Prostate gland (tissue), 2 donors: ENCODE measurements at places on chromosomes 16 and 17. TPM values are rescaled to one million over a fixed set of nuclear protein-coding genes. Genes with fewer than 3 reads are reported as not detected.

ZFHX3 gene
- total RNA-seq = 51.1 TPM

- no peak overlapping the region for H3K4me3 ChIP-seq
- H3K4me1 ChIP-seq = no peaks in the 10 kb centered on the region
- H3K27ac ChIP-seq = no peak overlapping the region
- no peaks in the 10 kb centered on the region for H3K27me3 ChIP-seq
- H3K36me3 ChIP-seq = no peaks in the 10 kb centered on the region
These were observed 77.2 kb downstream of the FTO start for GRCh38 chr16:53781023-53781605.

- no peaks in the 10 kb centered on the region for H3K4me1 ChIP-seq
- no peak overlapping the region for H3K4me3 ChIP-seq
These were observed 5.5 kb downstream of the CBFB start for GRCh38 chr16:67034487-67034886.

- peak within 1 kb of the TSS; percentile 46 for H3K4me3 ChIP-seq
- DNase-seq = no peak
- H3K27me3 ChIP-seq = peaks cover 10% of the 10 kb centered on the region
These were observed at the start of gene FAM20A for GRCh38 chr17:68600931-68601564. FAM20A (minus strand) TSS chr17:68601367; CDS start chr17:68600666, 701 bp downstream.

EVI2A gene
- 2.6 TPM for total RNA-seq

BCL7C gene
- 54.8 TPM for total RNA-seq

CCDC40 gene
- 11.8 TPM for total RNA-seq

CD300LB gene
- 0.64 TPM for total RNA-seq

- H3K36me3 ChIP-seq = no peaks in the 10 kb centered on the region
- no peak overlapping the region for H3K4me3 ChIP-seq
- H3K27me3 ChIP-seq = no peaks in the 10 kb centered on the region
- H3K4me1 ChIP-seq = no peaks in the 10 kb centered on the region
These were observed 6.0 kb upstream of the EVPL start for GRCh38 chr17:76033139-76033538.

DNA sequence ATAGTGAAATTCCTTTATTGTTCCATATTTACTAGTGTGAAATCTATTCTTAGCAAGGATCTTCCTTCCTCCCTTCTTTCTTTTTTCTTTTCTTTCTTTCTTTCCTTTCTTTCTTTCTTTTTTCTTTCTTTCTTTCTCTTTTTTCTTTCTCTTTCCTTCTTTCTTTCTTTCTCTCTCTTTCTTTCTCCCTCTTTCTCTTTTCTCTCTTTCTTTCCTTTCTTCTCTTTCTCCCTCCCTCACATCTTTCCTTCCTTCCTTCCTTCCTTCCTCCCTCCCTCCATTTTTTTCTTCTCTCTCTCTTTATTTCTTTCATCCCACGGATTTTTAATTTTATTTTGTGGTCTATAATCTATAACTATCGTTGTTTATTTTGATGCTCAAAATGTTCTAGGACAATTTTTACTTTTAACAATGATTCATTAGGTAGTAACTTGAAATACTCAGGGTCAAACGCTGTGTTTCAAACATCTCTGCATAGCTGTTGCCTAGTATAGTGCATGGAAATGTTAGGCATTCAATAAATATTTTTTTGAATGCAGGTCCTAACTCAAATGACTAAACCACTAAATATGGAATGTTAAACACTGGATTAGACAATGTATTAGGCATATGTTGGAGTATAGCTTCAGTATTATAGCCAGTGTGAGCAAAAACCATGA is 178.3 kb downstream of the MAP2K6 start:
- H3K36me3 ChIP-seq = no peaks in the 10 kb centered on the region
- no peak overlapping the region for H3K4me3 ChIP-seq
- no peak for DNase-seq
- H3K4me1 ChIP-seq = no peaks in the 10 kb centered on the region
- no peaks in the 10 kb centered on the region for H3K27me3 ChIP-seq

DNA sequence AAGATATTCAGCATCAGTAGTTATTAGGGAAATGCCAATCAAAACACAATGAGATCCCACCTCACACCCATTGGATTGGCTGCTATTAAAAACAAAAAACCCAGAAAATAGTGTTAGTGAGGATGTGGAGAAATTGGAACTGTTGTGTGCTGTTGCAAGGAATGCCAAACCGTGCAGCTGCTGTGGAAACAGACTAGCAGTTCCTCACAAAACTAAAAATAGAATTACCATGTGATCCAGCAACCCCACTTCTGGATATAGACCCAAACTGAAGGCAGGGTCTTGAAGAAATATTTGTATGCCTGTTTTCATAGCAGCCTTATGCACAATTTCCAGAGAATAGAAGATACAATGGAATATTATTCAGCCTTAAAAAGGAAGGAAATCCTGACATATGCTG is 46.0 kb downstream of the FOXK2 start:
- no peak for DNase-seq
- H3K36me3 ChIP-seq = no peaks in the 10 kb centered on the region
- no peak overlapping the region for H3K27ac ChIP-seq
- no peaks in the 10 kb centered on the region for H3K4me1 ChIP-seq
- no peaks in the 10 kb centered on the region for H3K27me3 ChIP-seq
- H3K4me3 ChIP-seq = no peak overlapping the region

GRCh38 chr17:75771334-75772281 is 6.6 kb upstream of the GALK1 start:
- DNase-seq = no peak
- peaks cover 4% of the 10 kb centered on the region for H3K4me1 ChIP-seq
- no peak overlapping the region for H3K4me3 ChIP-seq
- no peak overlapping the region for H3K27ac ChIP-seq
- no peaks in the 10 kb centered on the region for H3K27me3 ChIP-seq

DNA sequence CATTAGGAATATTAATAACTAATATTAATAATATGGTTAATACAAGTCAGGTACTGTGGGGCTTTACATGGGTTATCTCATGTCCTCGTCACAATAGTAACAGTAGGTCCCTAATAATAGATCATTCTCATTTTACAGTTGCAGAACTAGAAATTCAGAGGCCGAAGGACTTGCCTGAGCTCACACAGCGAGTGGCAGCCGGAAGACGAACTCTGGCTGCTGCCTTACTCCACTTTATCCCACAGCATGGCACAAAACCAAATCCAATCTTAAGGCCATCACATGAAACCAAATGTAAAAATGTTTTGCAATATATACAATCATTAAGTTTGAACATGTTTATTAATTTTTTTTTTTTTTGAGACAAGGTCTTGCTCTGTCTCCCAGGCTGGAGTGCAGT is 13.6 kb downstream of the GNA13 start:
- no peak overlapping the region for H3K27ac ChIP-seq
- H3K4me3 ChIP-seq = no peak overlapping the region
- no peak for DNase-seq
- no peaks in the 10 kb centered on the region for H3K36me3 ChIP-seq
